ENCODE measurements at places on chromosomes 7 and 10. TPM values are rescaled to one million over a fixed set of nuclear protein-coding genes. Genes with fewer than 3 reads are reported as not detected.

Gene SPDYE2B
- total RNA-seq, result 10.6 TPM

DNA sequence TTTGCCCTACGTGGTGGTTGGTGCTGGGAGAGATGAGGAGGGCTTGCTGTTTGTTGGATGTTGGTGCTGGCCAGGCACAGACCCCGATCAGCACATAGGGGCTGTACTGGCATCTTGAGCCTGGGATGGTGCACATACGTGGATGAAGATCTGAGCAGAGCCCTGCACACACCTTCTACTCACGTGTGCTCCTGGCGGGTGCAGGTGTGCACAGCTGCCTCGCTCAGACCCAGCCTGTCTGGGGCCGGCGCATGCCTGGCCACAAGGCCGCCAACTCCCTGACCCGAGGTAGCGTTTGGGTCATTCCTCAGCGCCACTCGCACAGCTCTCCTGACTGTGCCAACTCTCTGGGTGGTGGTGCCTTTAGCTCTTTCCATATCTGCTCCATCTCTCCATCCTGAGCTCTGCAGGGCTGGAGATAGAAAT, 18.6 kb downstream of the PALD1 start:
- peaks cover 30% of the 10 kb centered on the region for H3K4me1 ChIP-seq
- no peak overlapping the region for H3K4me3 ChIP-seq
- no peak overlapping the region for H3K27ac ChIP-seq
- H3K36me3 ChIP-seq, result no peaks in the 10 kb centered on the region
- DNase-seq, result no peak

DNA sequence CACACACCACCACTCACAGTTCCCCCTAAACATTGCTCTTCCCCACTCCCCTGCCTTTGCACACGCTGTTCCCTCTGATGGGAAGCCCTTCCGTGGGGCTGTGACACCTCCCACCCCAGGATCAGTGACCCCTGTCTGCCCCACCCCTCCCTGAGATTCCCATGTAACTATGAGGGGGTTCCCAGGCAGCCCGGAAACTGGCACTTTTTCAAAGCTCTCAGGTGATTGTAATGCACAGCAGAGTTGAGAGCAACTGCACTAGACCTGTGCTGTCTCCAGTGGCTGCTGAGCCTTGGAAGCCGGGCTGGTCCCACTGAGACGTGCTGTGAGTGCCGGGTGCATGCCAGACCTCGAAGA, 29.8 kb downstream of the GPRIN2 start:
- no peaks in the 10 kb centered on the region for H3K36me3 ChIP-seq
- no peaks in the 10 kb centered on the region for H3K27me3 ChIP-seq
- no peak overlapping the region for H3K27ac ChIP-seq
- no peak overlapping the region for H3K4me3 ChIP-seq
- DNase-seq, result no peak
- peaks cover 14% of the 10 kb centered on the region for H3K4me1 ChIP-seq

- no peaks in the 10 kb centered on the region for H3K36me3 ChIP-seq
- peaks cover 7% of the 10 kb centered on the region for H3K4me1 ChIP-seq
- no peak for DNase-seq
- H3K4me3 ChIP-seq, result no peak overlapping the region
These were observed 60.4 kb downstream of the CSGALNACT2 start for GRCh38 chr10:43198682-43199005.

DNA sequence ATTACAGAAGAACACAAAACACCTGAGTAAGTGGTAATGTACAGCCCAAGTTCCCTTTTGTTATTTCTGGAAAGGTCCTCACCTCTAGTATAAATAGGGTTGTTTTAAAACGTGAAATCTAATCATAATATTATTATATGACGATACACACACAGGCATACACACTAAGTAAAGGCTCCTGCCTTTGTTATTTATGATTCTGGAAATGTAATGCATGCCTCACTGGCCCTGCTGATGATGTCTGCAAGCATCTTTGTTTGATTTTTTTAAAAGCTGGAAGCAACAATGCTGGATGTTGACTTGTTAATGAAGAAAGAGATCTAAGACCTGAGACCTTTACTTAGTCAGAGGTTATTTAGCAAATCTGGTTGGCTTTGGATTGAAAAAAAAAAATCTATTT, 307.4 kb upstream of the SORCS1 start:
- H3K4me1 ChIP-seq, result no peaks in the 10 kb centered on the region
- H3K27me3 ChIP-seq, result no peaks in the 10 kb centered on the region
- no peaks in the 10 kb centered on the region for H3K36me3 ChIP-seq

- no peak overlapping the region for H3K4me3 ChIP-seq
- no peak overlapping the region for H3K27ac ChIP-seq
- H3K27me3 ChIP-seq, result no peaks in the 10 kb centered on the region
These were observed 37.3 kb upstream of the PRSS1 start for GRCh38 chr7:142711746-142712616.

Gene IL2RA
- total RNA-seq, result not detected

DNA sequence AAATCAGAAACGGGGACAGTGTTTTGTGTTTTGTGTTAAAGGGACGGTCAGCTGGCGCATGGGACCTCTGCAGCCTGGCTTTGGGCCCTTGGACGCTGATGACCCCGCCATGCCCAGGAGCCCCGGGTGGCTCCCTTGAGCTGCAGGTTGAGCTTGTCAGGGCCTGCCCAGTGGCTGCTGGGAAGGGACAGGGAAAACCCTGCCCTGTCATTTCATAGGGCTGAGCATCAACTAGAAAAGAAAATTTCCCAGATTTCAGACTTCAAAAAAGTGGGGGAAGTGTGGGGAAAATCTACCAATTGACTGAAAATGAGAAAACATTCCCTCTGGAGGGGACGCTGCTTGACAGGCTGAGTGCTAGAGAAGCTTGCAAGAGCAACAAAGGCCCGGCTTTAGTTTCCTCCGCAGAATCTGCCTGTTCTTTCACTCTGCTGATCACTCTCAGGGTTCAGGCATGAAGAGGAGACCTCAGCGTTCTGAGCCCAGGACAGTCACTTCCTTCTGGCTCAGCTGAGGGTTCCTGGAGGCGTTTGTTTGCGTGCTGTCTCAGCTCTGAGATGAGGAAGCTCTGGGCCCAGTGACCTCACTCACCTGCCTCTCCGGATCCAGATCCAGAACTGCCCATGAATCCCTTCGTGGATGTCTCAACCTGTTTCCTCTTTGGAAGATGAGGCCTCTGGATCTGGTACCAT, 18.6 kb upstream of the DNAJB6 start:
- peak; percentile 33 for DNase-seq
- no peaks in the 10 kb centered on the region for H3K27me3 ChIP-seq
- H3K36me3 ChIP-seq, result no peaks in the 10 kb centered on the region
- no peak overlapping the region for H3K4me3 ChIP-seq

DNA sequence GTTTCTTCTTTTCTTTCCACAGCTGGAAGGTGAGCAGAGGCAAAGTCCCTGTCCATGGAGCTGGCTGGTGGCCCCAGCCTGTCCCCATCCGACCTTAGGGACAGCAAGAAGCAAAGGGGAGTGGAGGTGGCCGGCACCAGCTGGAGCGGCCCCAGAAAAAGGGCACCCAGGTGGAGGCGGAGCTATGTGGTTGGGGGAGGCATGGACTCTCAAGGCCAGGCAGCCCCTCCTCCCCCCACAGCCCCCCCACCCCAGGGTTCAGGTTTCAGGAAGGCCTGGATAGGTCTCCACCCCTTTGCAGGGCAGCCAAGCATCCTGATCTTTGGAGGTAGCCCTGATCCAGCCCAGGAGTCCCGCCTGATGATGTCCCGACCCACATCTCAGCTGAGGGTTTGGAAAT, at the start of gene SSC4D:
Gene SSC4D (minus strand): TSS at position 161 of the 400 bp plus-strand sequence. CDS start 5,258 bp downstream, outside the sequence.
- no peaks in the 10 kb centered on the region for H3K36me3 ChIP-seq
- no peaks in the 10 kb centered on the region for H3K27me3 ChIP-seq
- no peak within 1 kb of the TSS for H3K27ac ChIP-seq
- no peak within 1 kb of the TSS for H3K4me3 ChIP-seq
- no peaks in the 10 kb centered on the region for H3K4me1 ChIP-seq

Gene ZNF804B
- total RNA-seq, result 0.39 TPM

Gene CALHM2
- total RNA-seq, result 53.1 TPM

Gene WASHC2C
- 42.0 TPM for total RNA-seq

DNA sequence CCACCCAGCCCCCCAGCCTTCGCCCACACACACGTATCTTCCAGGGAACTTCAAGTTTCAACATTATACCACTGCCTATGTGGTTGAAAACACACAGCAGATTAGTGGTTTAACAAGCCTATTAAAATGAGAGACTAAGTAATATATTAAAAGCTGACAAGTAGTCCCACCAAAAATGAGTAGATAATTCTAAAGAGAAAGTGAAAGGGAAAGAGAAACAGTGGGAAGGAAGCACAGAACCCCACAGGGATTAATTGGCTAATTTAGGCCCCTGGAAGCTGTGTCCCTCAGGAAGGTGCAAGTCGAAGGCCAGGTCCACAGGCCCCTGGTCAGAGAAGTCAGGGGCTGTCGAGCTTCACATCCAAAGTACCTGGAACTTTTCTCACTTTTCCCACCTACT, 210.5 kb upstream of the YAE1 start:
- no peak overlapping the region for H3K4me3 ChIP-seq
- H3K4me1 ChIP-seq, result no peaks in the 10 kb centered on the region
- no peaks in the 10 kb centered on the region for H3K36me3 ChIP-seq

DNA sequence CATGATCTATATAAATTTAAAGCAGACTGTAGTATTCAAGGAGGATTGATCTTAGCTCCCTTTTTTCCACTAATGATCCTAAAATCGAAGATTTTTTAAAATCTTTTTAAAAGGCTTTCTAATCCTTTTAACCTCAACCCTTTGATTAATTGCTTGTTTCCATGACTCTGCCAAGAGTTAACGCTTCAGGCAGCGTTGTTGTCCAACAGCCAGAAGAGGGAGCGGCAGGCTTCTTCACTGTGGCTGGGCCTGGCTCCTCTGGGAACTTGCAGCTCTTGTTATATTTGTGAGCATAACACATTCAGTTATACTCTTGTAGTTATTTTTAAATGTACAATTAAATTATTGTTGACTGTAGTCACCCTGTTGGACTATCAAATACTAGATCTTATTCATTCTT, 26.3 kb downstream of the CRCP start:
- no peak overlapping the region for H3K27ac ChIP-seq
- H3K36me3 ChIP-seq, result no peaks in the 10 kb centered on the region
- H3K4me3 ChIP-seq, result no peak overlapping the region

GRCh38 chr10:74058658-74059057, 60.7 kb downstream of the VCL start:
- H3K4me3 ChIP-seq, result no peak overlapping the region
- no peak overlapping the region for H3K27ac ChIP-seq
- DNase-seq, result no peak
- no peaks in the 10 kb centered on the region for H3K36me3 ChIP-seq
- peaks cover 44% of the 10 kb centered on the region for H3K4me1 ChIP-seq

Gene FAM25G
- total RNA-seq, result 3.9 TPM

DNA sequence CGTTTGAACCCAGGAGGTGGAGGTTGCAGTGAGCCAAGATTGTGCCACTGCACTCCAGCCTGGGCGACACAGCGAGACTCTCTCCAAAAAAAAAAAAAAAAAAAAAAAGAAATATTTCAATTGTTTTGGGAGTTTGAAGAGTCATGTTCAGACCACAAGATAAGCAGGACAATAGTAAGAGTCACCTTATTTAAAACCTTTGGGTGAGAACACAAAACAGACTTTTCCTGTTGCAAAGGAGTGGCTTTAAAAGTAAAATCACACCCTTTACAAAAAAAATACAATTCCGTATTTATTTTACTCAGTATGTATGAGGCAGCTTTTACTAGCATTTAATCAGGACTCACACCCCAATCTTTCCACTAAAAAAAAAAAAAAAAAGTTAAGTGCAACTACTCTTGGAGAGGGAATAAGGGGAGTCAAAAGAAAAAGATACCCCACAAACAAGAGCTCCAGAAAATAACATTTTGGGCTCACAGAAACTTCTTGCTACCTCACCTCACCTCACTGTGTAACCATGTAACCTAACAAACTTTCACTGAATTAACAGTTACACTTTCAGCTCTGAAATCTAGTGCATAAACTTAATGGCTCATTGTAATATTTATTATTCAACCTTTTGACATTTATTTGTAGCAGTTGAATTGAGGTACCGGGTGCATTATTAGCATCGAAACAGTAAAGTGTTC, 11.2 kb downstream of the SKIDA1 start:
- no peak for DNase-seq
- no peaks in the 10 kb centered on the region for H3K27me3 ChIP-seq
- peaks cover 21% of the 10 kb centered on the region for H3K4me1 ChIP-seq
- H3K36me3 ChIP-seq, result no peaks in the 10 kb centered on the region
- no peak overlapping the region for H3K27ac ChIP-seq

DNA sequence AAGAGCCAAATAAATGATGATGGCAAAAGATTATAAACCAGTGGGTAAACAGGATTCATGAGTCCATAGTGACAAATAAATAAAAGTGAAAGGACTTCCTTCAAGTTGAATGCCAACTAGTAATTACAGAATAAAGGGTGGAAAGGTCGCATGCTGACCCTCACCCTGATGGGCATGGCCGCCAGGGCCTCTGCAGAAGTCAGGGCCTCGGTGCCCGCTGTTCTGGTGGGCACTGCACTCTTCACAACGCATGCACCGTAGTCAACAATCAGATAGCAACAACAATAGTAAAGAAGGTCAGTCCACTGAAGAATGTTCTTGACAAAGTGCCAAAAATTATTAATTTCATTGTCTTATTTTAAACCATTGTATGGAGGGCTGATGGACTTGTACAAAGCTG, 123.2 kb upstream of the LANCL2 start:
- H3K4me1 ChIP-seq, result no peaks in the 10 kb centered on the region
- H3K27me3 ChIP-seq, result no peaks in the 10 kb centered on the region
- H3K36me3 ChIP-seq, result no peaks in the 10 kb centered on the region
- H3K4me3 ChIP-seq, result no peak overlapping the region
- H3K27ac ChIP-seq, result no peak overlapping the region

DNA sequence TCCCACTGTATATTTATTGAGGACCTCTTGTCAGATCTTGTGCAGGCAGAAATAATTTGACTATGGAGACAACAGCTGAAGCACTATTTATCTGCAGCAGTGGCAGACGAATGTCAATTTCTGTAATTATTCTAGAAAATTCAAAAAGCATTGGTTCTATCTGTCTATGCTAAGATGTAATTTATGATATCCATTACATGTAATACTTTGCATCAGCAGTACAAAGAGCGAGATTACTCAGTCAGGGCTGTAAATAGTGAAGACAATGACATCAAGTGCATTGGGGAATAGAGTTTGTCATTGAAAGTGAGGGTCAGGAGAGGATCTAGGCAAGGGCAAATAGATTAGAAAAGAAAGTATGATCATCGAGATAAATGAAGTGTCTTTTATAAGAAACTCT, 508.2 kb downstream of the ZWINT start:
- no peaks in the 10 kb centered on the region for H3K4me1 ChIP-seq
- no peak overlapping the region for H3K27ac ChIP-seq
- DNase-seq, result no peak
- H3K27me3 ChIP-seq, result no peaks in the 10 kb centered on the region
- H3K36me3 ChIP-seq, result no peaks in the 10 kb centered on the region

GRCh38 chr7:132075515-132075914, 500.8 kb downstream of the PLXNA4 start:
- H3K4me1 ChIP-seq, result no peaks in the 10 kb centered on the region
- H3K27me3 ChIP-seq, result no peaks in the 10 kb centered on the region
- no peaks in the 10 kb centered on the region for H3K36me3 ChIP-seq
- DNase-seq, result no peak

DNA sequence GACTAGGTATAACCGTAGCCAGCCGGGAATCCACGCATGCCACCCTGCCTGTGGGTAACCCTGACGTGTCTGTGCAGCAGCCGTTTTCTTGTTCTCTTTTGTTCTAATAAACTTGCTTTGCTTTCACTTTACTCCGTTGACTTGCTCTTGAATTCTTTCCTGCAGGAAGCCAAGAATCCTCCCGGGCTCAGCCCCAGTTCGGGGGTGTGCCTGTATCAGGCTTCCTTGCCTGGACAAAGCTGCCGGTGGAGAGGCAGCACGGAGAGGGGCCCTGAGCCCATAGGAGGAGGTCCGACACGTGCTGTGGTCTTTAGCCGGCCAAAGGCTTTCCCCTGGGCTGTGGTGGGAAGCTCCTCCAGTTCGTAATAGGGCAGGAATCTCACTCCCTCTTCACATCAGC, 256.5 kb upstream of the PPP2R2D start:
- peak overlapping the region; percentile 20 for H3K4me3 ChIP-seq
- H3K4me1 ChIP-seq, result peaks cover 3% of the 10 kb centered on the region
- peak; percentile 26 for DNase-seq
- no peaks in the 10 kb centered on the region for H3K36me3 ChIP-seq
